Activated naive CD8-positive, alpha-beta T cell treated with anti-CD3 and anti-CD28 coated beads, Interleukin-2, amount 50 U/mL, for 24 hours (primary cell): ENCODE measurements at places on chromosomes 5 and 9.

DNA sequence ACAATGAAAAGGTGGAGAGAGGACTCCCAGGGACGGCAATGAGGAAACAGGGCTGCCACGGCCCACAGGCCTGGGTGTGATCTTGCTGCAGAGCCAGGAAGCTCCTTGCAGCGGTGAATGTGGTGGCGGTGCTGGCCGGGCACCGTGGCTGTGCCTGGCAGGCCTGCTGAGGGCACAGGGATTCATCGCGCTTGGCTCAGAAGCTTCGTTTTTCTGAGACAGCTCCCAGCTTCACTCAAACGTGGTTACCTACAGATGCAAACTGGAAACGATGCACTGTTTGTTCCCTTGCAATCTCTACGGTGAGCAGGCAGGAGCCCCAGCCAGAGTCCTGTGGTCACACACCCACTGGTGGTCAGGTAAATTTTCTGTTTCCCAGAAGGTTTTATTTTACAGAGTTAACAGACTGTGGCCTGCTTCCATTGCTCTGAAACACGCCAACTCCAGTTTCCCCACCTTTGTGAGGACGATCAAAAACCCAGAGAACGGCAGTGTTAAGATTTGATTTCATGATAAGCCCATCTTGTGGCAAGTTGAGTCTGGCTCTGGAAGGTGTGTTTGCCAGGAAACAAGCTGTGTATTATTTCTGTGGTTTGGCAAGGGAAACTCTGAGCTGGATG is 183.9 kb downstream of the AUH start:
- DNase-seq = peak; percentile 64

GRCh38 chr5:10233505-10233904 is 16.2 kb downstream of the ATPSCKMT start:
- DNase-seq = no peak

GRCh38 chr5:176738637-176739250 is 71.6 kb upstream of the UNC5A start:
- DNase-seq = no peak

GRCh38 chr5:71576241-71576640 is 10.9 kb upstream of the MCCC2 start:
- no peak for DNase-seq

DNA sequence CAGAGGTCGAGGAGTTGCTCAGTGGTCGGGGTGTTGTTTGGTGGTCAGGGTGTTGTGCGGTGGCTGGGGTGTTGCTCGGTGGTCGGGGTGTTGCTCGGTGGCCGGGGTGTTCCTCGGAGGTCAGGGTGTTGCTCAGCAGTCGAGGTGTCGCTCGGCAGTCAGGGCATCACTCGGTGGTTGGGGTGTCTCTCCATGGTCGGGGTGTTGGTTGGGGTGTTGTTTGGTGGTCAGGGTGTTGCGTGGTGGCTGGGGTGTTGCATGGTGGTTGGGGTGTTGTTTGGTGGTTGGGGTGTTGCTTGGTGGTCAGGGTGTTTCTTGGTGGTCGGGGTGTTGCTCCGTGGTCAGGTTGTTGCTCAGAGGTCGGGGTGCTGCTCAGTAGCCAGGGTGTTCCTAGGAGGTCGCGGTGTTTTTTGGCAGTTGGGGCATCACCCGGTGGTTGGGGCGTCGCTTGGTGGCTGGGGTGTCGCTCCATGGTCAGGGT is 11.0 kb upstream of the GPSM1 start:
- peak; percentile 20 for DNase-seq

GRCh38 chr5:123808461-123809380 is 296.7 kb downstream of the CSNK1G3 start:
- no peak for DNase-seq

DNA sequence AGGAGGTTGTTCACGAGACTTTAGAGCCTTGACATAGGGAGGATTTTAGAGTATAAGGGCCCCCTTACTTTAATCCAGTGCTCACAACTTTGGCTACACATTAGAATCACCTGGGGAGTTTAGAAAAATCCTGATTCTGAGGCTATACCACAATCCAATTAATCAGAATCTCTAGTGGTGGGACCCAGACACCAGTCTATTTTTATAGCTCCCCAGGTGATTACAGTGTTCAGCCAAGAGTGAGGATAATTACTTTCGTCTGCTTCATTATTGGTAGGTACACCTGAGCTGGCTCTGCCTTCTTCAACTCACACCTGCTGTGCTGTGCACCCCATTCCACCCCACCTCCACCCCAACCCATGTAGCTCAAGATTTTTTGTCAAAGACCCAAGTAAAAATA is 141.3 kb upstream of the EPB41L4A start:
- DNase-seq = no peak

GRCh38 chr5:145848854-145849253 is 13.7 kb upstream of the PRELID2 start:
- no peak for DNase-seq
